GM19239 (cell line): ENCODE measurements at places on chromosomes 4 and X.

GRCh38 chr4:3709061-3709845, 56.9 kb upstream of the ADRA2C start:
- no peak for DNase-seq

GRCh38 chrX:39201305-39201990, 400.2 kb downstream of the MID1IP1 start:
- no peak for DNase-seq

- peak; percentile 80 for DNase-seq
Observed at GRCh38 chr4:107989537-107990386, at the start of gene HADH. Gene HADH, plus strand, starts transcription at chr4:107989889. Its CDS starts 44 bp downstream, at chr4:107989933.

GRCh38 chr4:133102612-133103409, 46.3 kb upstream of the PCDH10 start:
- DNase-seq: no peak
